SK-N-SH treated with all-trans-retinoic acid at 6 μM for 48 hours (cell line): ENCODE measurements at places on chromosomes 12 and 14.
A peak's percentile ranks its signal among the peaks of the same experiment; 100 is the strongest.

GRCh38 chr14:79375356-79375755, 835.9 kb downstream of the DIO2 start:
- ATAC-seq = no peak

GRCh38 chr12:82124711-82125380, 233.3 kb downstream of the CCDC59 start:
- ATAC-seq = no peak

DNA sequence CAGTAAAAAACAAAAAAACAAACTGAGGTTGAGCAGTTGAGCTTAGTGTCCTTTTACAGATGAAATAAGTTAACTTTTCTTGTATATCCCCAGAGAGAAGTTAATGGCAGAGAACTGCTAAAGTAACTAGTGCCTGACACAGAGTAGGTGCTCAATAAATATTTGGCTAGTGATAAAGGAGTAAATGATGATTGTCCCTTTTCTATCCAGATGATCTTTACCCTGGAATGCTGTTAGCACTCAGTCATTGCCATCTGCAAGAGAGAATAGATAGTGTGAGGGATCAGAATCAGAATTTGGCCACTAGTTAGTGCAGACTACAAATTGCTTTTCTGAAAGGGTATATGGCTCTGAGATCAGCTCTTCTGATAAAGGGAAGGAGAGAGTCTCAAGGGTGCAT, 21.6 kb downstream of the VEZT start:
- ATAC-seq = no peak

DNA sequence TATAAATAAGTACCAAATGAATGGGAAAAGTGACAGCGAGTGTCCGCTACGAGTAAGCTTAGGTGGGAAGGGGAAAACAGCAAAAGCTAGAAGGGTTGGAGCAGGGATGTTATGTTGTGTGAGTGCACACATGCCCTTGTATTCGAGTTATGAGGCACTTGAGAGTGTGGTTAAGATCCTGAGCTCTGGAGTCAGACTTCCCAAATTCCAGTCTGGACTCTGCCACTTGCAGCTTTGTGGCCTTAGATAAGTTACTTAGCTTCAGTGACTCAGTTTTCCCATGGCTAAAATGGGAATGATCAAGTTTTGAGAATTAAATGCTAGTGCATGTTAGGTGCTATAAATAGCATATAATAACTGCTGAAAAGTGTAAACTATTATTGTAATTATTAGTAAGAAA, 44.9 kb downstream of the KTN1 start:
- no peak for ATAC-seq

- ATAC-seq = peak; percentile 92
Observed at GRCh38 chr12:102095677-102096263, 24.1 kb downstream of the NUP37 start.

DNA sequence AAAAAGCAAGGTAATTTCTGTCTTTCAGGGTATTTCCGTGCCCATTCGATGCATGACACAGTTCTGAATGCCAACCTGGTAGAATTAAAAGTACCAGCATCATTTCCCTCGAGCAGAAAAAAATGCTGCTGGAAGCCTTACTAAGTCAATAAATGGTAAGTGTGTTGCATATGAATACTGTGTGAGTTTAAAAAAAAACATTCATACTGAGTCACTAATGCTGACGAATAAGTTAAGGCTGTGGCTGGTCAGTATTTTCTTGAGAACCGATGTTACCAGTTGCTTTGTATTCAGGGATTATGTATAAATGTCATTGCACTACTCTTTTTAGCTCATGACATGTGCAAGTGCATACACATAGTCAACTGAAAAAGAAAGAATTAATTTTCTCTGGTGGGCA, 710.2 kb downstream of the TRHDE start:
- ATAC-seq = no peak

GRCh38 chr12:104971306-104971705, 13.2 kb upstream of the SLC41A2 start:
- ATAC-seq = no peak

GRCh38 chr12:50276912-50277671, 6.2 kb downstream of the LIMA1 start:
- ATAC-seq = peak; percentile 56; the same call in 2 of the 3 replicates

DNA sequence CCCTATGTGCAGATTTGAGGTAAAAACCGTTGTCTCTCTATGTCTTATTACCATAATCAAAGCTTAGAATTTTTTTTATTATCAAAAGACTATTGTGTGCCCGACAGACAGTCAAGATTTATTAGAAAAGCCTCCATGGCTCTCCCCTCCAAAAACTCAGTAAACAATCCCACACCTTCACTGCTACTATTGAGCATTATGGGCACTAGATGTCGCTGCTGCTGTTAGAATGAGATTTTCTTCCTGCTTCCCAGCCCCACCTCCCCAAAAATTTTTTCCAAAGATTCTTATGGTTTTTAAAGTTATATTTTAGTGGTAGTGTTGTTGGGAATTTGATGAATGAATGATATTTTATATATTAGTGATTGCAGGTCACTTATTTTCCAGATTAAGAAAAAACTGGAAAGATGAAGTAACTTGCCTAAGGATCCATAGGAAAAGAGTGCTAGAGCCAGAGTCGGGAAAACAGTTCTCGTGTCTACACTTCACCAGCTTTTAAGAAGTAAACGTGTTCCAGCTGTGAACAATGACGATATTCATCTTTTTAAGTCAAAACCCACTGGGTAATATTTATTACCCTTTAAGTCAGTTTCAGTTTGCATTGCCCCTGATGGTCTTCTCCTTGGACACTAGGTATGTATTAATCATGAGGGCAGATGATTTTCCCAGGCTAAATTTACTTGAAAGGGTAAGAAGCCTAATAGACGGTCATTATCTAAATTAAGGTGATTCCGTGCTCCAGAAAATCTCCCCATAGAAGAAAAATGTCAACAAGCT, 12.2 kb upstream of the FOXG1 start:
- ATAC-seq = peak; percentile 85

DNA sequence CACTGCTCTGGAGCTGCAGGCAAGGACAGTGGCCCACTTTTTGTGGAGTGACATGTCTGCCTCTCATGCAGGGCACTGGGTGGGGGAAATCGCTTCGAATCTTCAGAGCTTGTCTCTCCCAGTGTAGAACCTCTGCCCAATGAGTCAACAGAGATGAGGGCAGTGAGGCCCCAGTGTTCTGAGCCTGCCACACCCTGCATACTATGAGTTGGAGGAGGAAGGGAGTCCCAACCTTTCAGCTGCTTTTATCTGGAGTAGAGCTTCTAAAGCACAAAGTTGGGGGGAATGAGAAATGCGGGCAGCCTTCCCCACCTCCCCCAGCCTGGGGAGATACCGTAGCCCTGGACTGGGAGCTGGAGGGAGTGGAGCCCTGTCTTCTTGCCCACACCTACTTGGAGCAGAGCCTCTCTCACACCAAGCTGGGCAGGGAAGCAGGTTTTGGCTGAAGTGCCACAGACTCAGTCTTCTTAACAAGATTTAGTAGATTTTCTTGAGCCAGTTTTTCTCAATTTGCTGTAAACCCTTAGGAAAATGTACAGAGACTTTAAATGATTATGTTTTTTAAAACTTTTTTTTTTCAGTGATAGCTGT, 159.1 kb downstream of the ADGRD1 start:
- no peak for ATAC-seq

- no peak for ATAC-seq
Observed at GRCh38 chr12:97185567-97185966, 277.0 kb upstream of the RMST start.

DNA sequence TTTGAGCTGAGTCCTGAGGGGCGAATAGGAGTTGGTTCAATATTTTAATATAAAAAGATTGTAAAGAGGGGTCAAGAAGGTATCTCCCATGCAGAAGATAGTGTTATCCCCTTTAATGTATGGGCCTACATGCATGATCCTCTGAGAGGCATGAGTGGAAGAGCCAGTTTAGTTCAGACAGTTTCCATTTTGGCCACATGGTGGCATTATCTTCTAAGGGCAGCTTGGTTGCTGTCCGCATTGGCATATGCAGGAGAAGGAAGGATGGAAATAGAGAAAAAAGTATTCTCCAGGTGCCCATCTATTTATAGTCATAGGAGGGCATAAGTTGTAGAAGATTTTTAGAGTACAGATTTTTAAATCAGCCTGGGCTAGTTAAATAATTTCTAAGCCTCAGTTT, 5.4 kb downstream of the SAMD4A start:
- no peak for ATAC-seq

DNA sequence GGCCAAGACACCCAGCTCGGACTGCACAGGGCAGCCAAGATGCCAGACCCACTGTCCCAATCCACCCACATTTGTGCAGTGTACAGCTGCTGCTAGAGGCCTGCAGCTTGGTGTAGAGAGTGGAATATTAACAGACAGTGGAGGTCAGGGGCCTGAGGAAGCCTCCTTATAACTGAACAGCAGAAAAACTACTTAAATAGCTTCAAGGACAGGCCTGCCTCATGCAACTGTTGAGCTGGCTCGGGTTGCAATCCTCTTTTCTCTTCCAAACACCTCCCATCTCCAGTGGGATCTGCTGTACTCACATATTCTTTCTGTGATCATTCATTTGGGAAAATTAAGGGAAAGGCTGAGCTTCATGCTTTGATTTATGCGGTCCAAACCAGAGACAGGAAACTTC, 1043.2 kb upstream of the TMEM132C start:
- no peak for ATAC-seq

GRCh38 chr12:3803865-3804472, 51.1 kb upstream of the CRACR2A start:
- peak; percentile 98 for ATAC-seq

- no peak for ATAC-seq
Observed at GRCh38 chr14:75549169-75549568, 26.9 kb downstream of the BATF start.

DNA sequence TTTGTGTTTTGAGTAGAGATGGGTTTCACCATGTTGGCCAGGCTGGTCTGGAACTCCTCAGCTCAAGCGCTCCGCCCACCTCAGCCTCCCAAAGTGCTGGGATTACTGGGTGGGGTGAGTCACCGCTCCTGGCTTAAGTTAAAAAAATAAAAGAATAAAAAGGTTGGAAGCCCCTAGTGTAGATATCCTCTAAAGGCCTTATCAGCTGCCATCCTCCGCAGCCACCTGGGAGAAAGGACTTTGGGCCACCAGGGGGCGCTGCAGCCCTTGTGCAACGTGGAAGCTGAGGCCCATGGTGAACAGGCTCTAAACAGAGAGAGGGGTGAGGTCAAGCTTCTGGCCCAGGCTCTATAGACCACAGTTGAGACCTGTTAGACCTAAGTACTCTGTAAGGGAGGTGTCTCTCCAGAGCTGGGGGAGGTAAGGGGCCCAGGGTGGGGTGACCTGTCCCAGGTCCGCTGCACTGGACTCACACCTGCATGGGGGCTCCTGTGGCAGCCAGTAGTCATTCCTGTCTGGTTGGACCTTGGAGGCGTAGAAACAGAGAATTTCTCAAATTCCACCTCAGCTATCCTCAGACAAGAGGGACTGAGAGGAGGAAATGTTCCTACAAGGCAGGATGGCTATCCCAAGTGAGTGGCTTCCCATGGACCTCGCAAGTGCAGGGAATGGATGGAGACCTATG, 14.0 kb upstream of the RACGAP1 start:
- peak; percentile 98 for ATAC-seq

GRCh38 chr14:64795211-64795610, 84.5 kb downstream of the SPTB start:
- no peak for ATAC-seq

- ATAC-seq = no peak
Observed at GRCh38 chr12:101498252-101498651, 23.1 kb downstream of the SPIC start.

- no peak for ATAC-seq
Observed at GRCh38 chr12:26828280-26829073, 4.5 kb downstream of the ITPR2 start.

GRCh38 chr14:59310633-59311032, 122.2 kb downstream of the DAAM1 start:
- no peak for ATAC-seq

GRCh38 chr12:80580254-80580653, 127.2 kb upstream of the MYF6 start:
- ATAC-seq = peak; percentile 99

- ATAC-seq = no peak
Observed at GRCh38 chr12:1919284-1919683, 832 bp upstream of the CACNA2D4 start.

DNA sequence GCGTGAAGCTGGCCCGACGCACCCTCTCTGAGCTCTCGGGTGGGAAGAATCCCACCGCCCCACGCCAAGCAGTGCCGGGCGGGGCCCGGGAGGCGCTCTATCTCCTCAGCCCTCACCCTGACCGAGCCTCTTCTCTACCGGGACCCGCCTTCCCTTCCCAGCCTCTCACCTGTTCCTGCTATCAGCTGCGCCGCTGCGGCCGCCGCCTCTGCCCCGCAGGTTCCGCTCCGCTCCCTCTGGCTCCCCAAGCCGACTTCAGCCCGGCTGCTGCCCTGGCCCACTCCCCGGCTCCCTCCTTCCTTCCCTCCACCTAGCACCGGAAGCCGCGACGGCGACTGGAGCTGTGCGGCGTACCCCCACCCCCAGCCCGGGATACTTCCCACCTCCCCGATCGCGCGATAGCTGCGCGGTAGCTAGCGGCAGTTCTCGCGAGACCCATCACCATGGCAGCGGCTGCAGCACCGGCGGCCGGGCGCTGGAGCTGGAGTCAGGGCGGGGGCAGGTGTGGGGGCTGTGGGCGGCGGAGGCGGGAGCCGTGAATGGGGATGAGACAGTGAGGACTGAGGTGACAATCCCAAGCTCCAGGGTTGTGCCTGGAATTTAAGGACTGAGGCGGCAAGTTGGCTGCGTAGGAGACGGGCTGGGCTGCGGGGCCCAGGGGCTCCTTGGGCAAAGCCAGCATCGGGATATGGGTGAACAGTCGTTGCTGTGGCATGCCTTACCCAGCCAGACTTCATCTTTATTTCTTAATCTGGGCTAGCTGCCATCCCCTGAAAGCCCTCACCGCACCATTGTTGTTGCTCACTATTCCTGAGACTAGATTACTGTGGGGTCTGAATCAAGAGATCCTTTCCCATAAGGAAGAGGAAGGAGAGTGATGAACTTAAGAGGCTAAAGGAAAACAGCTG, at the start of gene ARF3:
ARF3 (minus strand) TSS at position 347 of the 908 bp plus-strand sequence. CDS start 16,392 bp downstream, outside the sequence.
- peak; percentile 92 for ATAC-seq

DNA sequence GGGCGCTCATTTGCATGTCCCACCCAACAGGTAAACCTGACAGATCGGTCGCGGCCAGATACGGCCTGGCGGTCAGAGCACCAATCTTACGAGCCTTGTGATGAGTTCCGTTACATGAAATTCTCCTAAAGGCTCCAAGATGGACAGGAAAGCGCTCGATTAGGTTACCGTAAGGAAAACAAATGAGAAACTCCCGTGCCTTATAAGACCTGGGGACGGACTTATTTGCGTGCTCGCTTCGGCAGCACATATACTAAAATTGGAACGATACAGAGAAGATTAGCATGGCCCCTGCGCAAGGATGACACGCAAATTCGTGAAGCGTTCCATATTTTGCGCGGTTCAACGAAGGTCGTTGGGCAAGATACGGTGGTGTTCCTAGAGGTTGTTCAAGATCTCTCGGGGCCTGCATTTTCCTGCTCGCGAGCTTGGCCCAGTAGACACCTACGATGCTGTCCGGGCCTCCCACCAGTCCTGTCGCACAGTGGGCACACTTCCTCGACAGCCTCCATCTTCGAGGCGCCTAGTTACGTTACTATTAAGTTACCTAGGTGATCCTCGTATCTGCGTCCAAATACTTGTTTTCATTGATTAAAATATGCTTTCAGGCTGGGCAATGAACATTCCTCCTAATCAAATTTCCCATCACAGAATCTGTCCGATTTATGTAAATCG, at the start of gene RNU6-7:
RNU6-7 (plus strand) TSS at position 230 of the 675 bp plus-strand sequence.
- ATAC-seq = peak; percentile 21

GRCh38 chr12:88600272-88600671, 20.0 kb upstream of the KITLG start:
- no peak for ATAC-seq

- ATAC-seq = peak; percentile 48
Observed at GRCh38 chr14:71466251-71466650, 466.0 kb upstream of the RGS6 start.

GRCh38 chr14:32259368-32260013, 56.4 kb upstream of the RNU6-8 start:
- peak; percentile 45; the same call in 2 of the 3 replicates for ATAC-seq
